Foreskin fibroblast (primary cell): ENCODE measurements at places on chromosomes 11 and 22.

- no peak for DNase-seq
These were observed 470.5 kb upstream of the CADM1 start for GRCh38 chr11:115974703-115975102.

GRCh38 chr11:86678823-86679222 lies 6.4 kb upstream of the ME3 start:
- no peak for DNase-seq

GRCh38 chr22:40597526-40598430 lies 38.7 kb downstream of the MRTFA start:
- DNase-seq, result no peak

GRCh38 chr11:119169282-119169719 lies 776 bp downstream of the NLRX1 start:
- DNase-seq, result peak; percentile 47

- no peak for DNase-seq
These were observed 19.9 kb downstream of the IL10RA start for GRCh38 chr11:118006153-118006534.

- peak; percentile 69 for DNase-seq
These were observed 43.7 kb downstream of the MED15 start for GRCh38 chr22:20550851-20551744.

- no peak for DNase-seq
These were observed 24.5 kb downstream of the ST14 start for GRCh38 chr11:130183878-130184610.

GRCh38 chr11:112297248-112297866 lies 36.7 kb upstream of the PLET1 start:
- DNase-seq, result no peak

DNA sequence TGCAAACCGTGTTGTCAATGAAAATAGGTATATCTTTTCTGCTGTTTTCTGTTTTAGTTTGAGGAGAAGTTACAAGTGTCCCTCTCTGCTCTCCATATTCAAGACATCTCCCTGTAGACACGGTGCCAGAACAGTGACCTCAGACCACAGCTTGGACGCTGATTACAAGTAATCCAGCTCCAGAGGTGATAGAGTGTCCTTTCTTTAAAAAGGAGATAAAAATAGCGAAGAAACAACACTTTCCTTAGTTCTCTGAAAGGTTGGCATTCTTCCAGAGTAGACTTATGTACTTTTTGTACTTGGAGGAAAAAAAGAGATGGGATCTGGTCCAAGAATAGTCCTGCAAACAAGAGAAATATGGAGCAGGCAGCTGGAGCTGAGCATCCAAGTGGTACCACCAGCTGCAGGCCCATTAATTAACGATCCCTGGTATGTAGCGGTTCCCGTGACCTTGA lies 43.0 kb upstream of the WT1 start:
- no peak for DNase-seq

GRCh38 chr11:1055109-1055703 lies 18.7 kb upstream of the MUC6 start:
- DNase-seq, result no peak

GRCh38 chr22:49296561-49296960 lies 531.1 kb downstream of the BRD1 start:
- no peak for DNase-seq

- DNase-seq, result no peak
These were observed 8.6 kb downstream of the LRRC32 start for GRCh38 chr11:76661834-76662434.

DNA sequence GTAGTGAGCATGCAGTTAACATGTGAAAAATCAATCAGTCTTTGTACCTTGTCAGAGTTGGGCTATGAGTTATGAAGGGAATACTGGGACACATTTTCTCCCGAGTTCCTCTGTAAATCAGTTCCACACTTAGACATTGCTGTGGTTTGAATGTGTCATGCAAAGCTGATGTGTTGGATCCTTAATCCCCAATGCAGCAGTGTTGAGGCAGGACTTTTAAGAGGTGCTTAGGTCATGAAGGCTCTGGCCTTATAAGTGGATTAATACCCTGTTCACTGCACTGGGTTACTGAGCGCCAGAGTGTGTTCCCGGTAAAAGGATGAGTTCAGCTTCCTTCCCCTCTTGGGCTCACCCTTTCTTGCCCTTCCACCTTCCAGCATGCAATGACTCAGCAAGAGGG lies 742.1 kb upstream of the TENM4 start:
- DNase-seq, result no peak
